ENCODE measurements at places on chromosomes 2 and 18. TPM values are rescaled to one million over a fixed set of nuclear protein-coding genes. Genes with fewer than 3 reads are reported as not detected.

CCDC178 gene
- polyA plus RNA-seq: 1.7 TPM

DNA sequence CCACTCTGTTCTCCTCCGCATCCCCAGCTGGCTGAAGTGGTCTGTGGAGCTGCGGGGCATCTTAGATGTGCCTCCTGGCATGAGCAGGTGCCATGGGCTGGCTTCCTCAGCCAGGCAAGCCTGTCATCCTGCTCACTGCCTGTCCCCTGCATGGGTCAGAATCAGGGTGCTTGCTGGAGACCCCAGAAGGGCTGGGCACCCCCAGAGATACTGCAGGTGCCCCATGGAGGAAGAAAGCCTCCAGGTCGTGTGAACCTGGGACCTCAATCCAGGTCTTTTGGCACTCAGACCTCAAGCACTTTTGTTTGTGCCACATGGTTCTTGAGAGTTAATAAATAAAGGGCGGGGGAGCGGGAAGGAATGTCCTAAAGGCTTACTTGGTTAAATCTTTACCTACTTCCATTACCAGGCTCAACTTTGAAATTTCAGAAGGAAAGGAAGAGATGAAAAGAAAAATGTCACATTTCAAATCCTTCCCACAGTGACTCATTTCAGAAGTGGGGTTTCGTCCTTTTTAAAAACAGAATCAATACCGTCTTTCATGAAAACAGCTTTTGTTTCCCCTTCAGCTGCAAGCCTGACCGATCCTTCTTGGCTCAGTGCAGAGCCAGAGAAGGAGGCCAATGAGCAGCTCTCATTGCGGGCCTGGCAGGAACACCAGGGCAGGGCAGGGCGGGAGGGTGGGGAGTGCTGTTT, 69.9 kb downstream of the RHOB start:
- no peak for DNase-seq

DNA sequence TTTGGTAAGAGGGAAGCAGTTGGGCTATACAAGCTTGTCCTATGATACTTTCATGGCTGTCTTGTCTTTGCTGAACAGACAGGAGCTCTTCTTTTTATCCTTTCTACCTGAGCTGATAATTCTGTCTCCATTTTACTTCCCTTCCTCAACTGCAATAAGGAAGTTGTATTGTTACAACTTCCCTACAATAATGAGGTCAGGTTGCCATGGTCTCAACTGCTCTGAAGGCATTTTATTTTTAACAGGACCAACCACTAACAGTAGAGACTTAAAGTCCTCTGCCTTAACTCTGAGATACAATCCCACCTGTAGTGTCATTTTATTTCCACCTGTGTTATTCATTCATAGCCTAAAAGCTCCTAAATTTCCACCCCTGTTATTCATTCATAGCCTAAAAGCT, 118.6 kb upstream of the PGAP1 start:
- DNase-seq: no peak

GRCh38 chr18:79707671-79708070, 28.1 kb downstream of the CTDP1 start:
- DNase-seq: no peak

MBOAT2 gene
- 69.7 TPM for polyA plus RNA-seq

GRCh38 chr18:21393986-21394385, 152.0 kb downstream of the GREB1L start:
- DNase-seq: no peak

GRCh38 chr2:207933396-207934065, 91.8 kb downstream of the PLEKHM3 start:
- DNase-seq: no peak

POTEI gene
- not detected for polyA plus RNA-seq

- DNase-seq: no peak
These were observed 1389.8 kb upstream of the TMEFF2 start for GRCh38 chr2:193584522-193584938.

LHCGR gene
- 0.24 TPM for polyA plus RNA-seq

DNA sequence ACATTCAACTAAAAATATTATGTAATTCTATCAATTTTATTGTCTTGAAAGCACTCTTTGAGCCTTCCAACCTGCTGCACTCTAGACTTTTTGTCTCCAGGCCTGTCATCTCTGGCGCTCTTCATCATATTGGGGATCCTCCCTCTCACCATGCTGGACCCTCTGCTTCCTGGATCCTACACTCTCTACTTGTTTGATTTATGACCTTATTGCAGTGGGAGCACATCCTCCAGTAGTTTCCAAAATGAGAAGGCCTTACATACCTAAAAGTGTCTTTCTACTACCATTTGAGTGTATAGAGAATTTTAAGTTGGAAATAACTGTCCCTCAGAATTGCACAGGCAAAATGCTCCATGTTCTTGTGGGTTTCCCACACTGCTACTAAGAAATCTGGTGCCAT, 25.2 kb downstream of the PNO1 start:
- no peak for DNase-seq

DNA sequence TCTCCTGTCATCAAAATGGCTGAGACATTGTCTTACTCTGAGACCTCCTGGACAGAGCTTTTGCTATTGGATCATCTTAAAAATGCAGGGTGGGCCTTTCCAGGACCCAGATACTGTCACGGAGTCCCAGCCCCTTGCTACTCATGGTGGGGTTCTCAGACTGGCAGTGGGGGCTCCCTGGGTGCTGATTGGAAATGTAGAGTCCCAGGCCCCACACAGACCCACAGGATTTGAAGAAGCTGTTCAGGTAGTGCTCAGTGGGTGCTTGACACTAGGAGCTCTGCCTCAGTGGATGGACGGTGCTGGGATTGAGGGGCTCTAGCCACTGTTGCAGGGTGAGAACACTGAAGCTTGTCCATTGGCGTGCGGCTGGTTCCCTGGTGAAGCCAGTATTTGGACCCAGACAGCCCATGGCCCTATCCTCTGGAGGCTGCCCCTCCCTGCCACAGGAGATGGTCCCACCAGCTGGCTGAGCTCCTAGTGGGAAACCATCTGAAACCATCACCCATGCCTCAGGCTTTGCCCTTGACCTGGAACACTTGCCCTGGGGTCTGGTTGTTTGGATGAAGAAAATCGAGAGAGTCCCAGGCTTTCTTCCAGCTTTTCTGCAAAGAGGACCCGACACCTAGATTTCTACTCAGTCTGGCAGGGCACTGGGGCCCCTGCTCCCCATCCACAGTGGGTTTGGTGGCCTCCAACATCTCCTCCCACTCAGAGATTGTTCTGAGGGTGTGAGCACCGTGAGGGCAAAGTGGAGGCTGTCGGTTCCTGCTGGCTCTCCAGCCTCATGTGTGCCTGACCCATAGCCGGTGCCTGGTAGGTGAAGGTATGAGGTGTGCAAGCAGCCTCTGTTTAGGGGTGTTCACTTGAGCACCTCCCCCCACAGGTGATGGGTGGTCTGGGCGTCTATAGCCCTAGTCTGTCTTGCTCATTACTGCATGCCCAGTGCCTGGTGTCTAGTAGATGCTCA, 30.1 kb downstream of the MROH2A start:
- no peak for DNase-seq

- no peak for DNase-seq
These were observed 90.9 kb downstream of the SP3 start for GRCh38 chr2:173874003-173874893.

CHRNG gene
- polyA plus RNA-seq: 1.8 TPM

- DNase-seq: no peak
These were observed 9.5 kb downstream of the CAPN10 start for GRCh38 chr2:240596080-240596460.

DNA sequence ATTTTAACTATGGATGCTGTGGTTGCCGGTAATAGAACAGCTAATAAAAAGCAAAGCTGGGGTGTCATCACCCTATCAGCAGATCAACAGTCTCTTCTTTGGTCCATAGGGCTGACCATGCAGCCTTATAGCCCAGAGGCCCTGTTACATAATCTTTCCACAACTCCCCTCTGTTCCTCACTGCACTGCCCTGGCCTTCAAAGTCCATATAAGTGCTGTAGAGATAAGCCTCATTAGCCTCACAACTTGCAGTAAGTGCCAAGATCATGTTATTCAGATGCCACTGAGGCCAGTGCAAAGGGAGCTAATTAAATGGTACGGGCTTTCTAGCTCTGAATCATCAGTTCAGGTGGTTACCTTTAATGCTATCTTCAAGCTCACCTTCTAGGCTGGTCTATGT, 89.7 kb upstream of the CXCR4 start:
- no peak for DNase-seq

ZNF638 gene
- polyA plus RNA-seq: 224 TPM

DNA sequence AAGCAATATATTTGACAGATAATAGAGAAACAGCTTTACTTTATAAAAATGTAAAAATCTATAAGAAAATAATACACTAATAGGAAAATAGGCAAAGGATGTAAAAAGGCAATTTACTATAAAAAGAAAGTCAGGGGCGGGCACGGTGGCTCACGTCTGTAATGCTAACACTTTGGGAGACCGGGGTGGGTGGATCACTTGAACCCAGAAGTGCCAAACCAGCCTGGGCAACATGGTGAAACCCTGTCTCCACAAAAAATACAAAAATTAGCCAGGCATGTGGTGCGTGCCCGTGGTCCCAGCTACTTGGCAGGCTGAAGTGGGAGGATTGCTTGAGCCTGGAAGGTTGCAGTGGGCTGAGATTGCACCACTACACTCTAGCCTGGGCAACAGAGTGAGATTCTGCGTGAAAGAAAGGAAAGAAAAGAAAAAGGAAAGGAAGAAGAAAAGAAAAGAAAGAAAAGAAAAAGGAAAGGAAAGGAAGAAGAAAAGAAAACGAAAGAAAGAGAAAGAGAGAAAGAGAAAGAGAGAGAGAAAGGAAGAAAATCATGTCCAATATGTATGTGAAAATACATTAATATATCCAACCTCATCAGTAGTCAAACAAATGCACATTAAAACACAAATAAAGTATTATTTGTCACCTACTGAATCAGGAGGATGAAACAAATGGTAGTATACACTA, 65.1 kb downstream of the ADD2 start:
- DNase-seq: no peak

PGAP1 gene
- 28.3 TPM for polyA plus RNA-seq

DNA sequence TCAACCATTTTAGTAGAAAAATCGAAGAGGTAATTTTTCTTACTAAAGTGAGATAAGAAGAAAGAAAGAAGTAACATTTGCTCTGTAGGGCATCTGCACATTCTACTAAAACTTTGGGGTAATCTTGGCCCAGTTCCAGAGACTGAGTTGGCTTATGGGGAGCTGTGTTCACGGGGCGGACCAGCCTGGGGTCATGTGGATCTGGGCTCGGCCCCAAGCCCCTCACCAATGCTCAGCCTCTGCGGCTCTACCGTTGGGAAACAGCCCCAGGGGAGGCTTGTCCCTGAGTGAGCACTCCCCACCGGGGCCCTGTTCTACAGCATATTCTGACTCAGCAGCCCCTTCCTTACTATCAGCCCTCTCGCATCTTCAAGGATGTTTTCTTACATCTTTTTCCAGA, 132.3 kb downstream of the RTP5 start:
- DNase-seq: no peak

GAL3ST2 gene
- 0.16 TPM for polyA plus RNA-seq

All from left renal pelvis (tissue), 4 donors.